ENCODE measurements at places on chromosomes 12 and 14.
A peak's percentile ranks its signal among the peaks of the same experiment; 100 is the strongest.

DNA sequence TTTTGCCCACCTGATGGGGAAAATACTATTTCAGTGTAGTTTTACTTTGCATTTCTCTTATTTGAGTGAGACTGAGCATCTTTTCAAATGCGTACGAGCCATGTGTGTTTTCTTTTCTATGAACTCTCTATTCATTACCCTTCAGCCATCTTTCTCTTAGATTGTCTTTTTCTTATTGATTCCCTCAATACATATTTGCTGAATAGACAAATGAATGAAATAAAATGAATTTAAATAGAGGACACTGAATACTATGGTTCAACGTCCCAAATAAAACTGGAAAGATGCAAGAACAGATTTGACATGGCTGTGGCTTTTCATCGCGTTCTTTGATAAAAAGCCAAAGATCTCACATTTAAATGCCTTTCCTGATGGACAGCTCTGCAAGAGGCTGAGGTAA, 34.6 kb upstream of the RPH3A start:
- DNase-seq, result no peak

GRCh38 chr12:15842108-15842507, 40.1 kb upstream of the STRAP start:
- DNase-seq, result no peak

DNA sequence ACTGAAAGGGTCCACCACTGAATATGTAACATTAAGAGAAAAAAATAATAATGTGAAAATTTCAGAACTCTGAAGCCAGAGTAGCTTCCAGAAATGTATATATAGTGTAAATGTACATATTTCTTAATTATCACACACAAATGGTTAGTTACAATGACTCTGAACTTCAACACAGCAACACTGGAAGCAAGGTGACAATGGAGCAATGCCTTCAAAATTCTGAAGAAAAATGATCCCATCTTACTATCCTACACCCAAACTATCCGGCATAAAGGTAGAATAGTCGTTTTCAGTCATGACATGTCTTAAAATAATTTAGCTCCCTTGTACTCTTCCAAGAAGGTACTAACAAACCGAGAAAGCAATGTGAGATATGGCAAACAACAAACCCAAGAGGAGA, 11.9 kb downstream of the NAP1L1 start:
- DNase-seq, result no peak

GRCh38 chr12:132622437-132623071, 4.0 kb downstream of the P2RX2 start:
- DNase-seq, result no peak

DNA sequence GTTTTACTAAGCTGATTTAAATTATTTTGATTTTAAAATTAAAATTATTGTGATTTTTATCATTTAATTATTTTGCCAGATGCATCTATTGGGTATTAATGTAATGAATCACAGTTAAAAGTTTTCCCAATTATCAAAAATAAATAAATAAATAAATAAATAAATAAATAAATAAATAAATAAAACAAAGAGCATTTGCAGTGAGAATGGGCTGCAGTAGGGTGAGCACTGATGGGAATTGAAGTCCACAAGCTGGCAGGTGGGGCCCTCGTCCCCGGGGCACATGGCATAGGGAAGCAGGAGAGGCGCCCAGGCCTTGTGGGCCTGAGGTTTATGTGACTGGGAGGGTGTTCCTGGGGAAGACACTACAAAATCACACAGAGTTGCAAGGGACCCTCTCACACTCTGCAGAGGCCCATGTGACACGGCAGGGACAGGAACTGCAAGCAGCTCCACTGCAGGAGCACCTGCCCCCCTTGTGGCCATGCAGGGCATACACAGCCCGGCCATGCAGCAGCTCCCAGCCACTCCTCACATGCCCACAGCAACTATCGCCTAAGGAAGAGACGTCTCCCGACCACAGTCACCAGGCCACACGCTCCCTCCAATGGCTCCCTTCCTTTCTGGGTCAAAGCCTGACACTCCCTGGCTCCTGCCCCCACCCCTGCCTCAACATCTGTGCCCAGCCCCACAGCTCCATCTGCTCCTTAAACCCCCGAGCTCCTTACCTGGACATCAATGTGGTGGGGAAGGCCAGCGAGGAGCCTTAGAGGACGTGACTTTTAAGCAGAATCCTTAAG, 256.3 kb upstream of the SFSWAP start:
- peak; percentile 12 for DNase-seq

DNA sequence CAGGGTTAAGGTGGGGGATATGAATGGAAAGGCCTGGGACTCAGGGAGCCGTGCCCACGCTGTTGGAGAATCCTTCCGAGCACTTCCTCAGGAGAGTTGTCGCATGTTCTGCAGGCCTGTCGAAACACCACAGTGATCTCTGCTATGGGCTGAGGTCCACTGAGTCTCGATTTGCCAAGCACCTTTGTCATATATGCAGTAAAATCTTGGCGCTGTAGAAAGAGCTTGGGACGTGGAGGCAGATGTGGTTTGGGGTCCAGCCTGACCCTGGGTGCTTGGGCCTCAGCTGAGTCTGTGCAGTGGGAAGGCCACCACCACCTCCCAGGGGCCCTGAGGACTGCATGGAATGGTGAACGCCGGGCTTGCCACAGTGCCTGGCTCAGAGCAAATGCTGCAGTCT, 32.9 kb downstream of the C14orf132 start:
- DNase-seq, result no peak

DNA sequence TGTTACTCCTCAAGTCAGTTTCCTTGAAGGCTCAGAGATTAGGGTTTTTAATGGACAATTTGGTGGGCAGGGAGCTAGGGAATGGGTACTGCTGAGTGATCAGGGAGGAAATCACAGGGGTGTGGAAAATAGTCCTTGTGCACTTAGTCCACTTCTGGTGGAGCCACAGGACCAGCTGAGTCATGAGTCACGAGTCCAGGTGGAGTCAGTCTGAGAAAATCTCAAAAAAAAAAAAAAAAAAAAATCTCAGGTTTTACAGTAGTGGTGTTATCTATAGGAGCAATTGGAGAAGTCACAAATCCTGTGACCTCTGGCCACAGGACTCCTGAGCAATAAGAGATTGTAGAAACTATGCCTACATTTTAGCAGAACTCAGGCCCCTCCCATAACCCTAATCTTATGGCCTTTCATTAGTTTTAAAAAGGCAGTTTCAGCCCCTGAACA, 28.2 kb upstream of the AMN1 start:
- DNase-seq, result no peak

GRCh38 chr12:132386926-132387497, 57.6 kb upstream of the GALNT9 start:
- no peak for DNase-seq
